ENCODE measurements at places on chromosomes 6 and 20.

DNA sequence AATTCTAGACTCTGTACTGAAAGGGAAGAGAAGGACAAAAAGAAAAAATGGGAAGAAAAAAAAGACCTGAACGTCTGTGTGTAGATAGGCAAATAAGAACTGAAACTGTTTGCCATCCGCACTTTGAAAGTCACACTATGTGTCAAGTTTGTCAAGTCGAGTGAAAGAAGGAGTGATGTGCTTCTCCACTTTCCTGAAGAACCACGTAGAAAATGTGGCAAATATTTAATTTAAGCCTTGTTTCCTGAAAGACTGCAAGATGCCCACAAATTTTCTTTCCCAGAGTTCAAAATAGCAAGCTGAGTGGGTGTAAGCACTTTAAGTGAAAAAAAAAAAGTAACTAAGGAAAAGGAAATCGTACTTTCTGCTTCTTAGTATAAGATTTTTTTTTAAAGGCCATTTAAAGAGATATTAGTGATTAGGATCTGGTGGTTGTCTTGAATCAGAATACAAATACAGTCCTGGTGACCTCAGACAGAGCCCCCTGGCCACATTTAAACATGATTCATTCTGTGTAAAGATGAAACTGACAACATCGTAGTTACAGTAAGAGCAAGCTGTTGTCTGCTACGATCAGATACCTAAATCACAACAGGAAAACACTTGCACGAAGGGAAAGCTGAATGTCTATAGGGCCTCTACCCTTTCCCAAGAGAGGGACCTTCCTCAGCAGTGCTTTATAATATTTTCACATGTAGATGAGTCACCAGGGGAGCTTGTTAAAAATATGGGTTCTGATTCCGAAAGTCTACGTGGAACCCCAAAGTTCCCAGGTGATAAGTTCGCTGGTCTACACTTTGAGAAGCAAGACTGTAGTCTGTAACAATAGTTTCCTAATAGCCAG is 102.3 kb downstream of the HIVEP2 start:
- DNase-seq: no peak

- no peak for DNase-seq
These were observed 109.0 kb downstream of the RALGAPA2 start for GRCh38 chr20:20603339-20603990.

- no peak for DNase-seq
These were observed 59.3 kb downstream of the EPB41L2 start for GRCh38 chr6:131003488-131004386.

GRCh38 chr20:19976595-19977372 is 40.4 kb upstream of the NAA20 start:
- no peak for DNase-seq

- no peak for DNase-seq
These were observed 72.4 kb upstream of the TBC1D7 start for GRCh38 chr6:13400772-13401171.

DNA sequence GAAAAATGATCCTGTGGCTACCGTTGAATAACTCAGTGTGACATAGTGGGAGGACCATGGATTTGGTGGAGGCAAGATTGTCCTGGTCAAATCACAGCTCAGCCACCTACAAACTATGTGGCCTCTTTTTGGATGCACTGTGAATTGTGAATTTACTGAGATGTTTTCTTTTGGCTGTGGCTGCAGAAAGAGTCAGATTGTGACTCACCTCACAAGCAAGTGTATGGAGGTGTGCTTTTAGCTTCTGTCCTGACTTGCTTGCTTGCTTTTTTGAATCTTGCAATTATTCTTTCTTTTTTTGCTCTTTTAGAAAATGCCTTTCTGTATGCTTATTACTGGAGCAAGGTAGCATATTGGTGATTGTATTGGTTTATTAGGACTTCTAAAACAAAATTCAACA is 122.9 kb upstream of the FOXO3 start:
- no peak for DNase-seq

GRCh38 chr6:150636808-150637207 is 37.1 kb downstream of the PLEKHG1 start:
- DNase-seq: no peak

DNA sequence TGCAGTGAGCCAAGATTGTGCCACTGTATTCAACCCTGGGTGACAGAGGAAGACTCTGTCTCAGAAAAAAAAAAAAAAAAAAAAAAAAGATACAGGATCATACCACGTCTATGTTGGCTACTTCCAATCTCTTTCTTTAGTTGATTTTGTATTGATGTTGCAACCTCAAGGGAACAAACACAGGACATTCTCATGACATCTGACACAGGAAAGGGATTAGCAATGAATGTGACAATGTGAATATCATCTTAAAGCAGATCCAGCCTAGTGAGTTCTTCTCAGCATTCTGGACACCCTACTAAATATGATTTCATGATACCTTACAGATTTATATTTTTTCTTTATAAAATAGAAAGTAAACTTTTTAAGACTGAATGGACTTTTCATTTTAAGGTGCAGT is 580.3 kb downstream of the PRKN start:
- no peak for DNase-seq

DNA sequence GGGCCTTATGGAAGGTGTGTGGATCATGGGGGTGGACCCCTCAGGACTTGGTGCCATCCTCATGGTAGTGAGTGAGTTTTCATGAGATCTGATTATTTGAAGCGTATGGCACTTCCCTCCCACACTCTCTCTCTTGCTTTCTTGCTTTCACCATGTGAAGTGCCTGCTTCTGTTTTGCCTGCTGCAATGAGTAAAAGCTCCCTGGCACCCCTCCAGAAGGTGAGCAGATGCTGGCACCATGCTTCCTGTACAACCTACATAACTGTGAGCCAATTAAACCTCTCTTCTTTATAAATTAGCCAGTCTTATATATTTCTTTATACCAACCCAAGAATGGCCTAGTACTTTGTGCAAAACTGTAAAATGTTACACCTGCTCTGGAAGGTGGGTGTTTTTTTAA is 396.8 kb upstream of the HS3ST5 start:
- no peak for DNase-seq

- no peak for DNase-seq
These were observed 7.3 kb downstream of the COL10A1 start for GRCh38 chr6:116118608-116119007.

DNA sequence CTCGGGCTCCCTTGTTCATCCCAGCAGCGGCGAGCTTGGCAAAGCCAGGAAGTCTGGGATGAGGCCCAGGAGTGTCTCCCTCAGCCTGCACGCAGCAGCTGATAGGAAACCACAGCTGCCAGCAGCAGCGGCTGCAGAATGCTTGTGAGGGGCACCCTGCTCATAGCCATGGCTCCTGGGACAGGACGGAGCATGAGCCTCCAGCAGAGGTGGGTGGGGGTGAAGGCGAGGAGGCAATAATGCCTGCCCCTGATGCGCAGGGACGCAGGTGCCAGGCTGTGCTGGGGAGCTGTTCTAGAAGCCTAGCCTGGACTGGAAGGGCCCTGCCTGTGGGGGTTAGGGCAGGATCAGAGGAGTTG is 157.9 kb downstream of the CD83 start:
- DNase-seq: no peak

DNA sequence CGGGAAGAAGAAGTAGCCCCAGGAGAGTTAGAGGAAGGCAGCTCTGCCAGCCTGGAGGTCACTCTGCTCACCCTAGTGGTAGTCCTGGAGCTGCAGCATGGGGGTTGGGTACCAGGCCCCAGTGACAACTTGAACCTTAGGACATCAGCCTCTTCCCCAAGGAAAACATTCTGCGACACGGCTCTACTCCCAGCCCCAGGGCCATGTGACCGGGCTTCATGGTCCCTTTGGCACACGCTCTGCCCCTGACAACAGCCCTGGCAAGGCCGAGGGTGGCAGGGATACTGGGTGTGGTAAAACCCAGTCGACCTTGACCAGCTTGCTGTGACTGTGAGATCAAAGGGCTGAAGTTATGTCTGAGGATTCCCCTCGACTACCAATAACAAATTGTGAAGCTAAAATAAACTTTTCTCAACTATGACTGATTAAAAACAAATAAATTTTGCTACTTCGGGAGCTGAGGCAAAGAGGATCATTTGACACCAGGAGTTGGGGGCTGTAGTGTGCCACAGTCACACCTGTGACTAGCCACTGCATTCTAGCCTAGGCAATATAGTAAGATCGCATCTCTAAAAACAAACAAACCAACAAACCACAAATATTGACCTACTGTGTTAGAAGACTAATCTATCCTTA is 24.4 kb upstream of the ARID1B start:
- DNase-seq: no peak

GRCh38 chr6:122405417-122405816 is 6.0 kb downstream of the HSF2 start:
- no peak for DNase-seq

DNA sequence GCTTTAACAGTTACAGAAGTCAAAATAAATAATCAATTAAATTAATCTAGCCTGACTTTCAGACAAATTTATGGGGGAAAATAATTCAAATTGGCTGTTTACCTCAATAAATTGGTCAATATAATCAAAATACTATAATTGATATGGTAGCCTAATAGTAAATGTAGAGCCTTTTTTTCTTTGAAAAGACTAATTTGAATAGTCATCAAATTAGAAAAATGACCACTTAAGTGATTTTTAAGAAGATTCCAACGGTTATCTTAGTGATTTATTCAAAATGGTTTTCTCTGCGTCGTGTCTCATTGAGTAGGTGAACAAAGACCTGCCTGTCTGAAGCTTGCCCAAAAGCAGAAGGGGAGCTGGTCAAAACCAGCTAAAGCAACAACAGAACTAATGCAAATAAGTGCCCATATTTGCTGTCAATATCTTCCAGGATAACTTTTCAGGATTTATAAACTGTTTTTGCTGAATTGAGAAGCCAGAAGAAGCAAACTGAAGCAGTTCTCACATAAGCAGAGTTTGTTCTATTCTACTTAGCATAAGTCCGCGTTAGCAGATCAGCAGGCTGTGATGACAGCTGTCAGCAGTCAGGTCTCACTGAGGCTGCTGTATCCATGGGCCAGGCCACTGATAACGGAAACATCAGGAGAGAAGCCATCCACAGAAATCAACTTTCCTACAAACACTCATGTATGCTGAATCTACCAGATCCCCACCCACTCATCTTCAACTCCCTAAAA is 7.0 kb downstream of the RCAN2 start:
- DNase-seq: no peak

GRCh38 chr6:167013067-167013466 is 13.9 kb downstream of the CEP43 start:
- no peak for DNase-seq

DNA sequence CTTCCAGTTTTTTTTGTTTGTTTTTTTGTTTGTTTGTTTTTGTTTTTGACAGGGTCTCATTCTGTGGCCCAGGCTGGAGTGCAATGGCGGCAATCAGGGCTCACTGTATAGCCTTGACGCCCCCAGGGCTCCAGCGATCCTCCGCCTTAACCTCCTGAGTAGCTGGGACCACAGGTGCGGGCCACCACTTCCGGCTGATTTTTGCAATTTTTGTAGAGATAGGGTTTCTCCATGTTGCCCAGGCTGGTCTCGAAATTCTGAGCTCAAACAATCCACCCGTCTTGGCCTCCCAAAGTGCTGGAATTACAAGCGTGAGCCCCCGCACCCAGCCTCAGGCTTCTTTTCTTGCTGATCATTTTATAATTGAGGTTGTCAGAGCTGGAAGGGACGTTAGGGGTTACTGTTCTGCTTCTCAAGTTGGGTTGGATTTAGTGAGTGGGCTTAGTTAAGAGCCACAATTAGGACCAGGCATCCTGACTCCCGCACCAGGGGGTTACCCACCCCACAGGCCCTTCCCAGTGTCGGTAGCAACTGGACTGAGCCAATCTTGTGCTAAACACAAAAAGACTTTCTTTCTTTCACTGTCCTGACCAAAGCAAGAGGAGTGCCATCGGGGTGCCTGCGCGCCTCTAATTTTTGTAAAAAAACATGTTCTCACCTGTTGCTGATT is 13.1 kb upstream of the ZSCAN9 start:
- DNase-seq: no peak

- no peak for DNase-seq
These were observed 98.2 kb upstream of the DTNBP1 start for GRCh38 chr6:15761045-15761502.

GRCh38 chr6:160999516-160999915 is 7.9 kb downstream of the MAP3K4 start:
- DNase-seq: no peak

- no peak for DNase-seq
These were observed 231.4 kb downstream of the FOXC1 start for GRCh38 chr6:1841136-1841535.

GRCh38 chr20:38167851-38168760 is 3.0 kb upstream of the TGM2 start:
- DNase-seq: no peak

- DNase-seq: no peak
These were observed 19.5 kb downstream of the CHD6 start for GRCh38 chr20:41598719-41599118.

- DNase-seq: no peak
These were observed 104.3 kb downstream of the IMPG1 start for GRCh38 chr6:75968143-75968542.

GRCh38 chr6:37435816-37436215 is 2.8 kb downstream of the CMTR1 start:
- no peak for DNase-seq

DNA sequence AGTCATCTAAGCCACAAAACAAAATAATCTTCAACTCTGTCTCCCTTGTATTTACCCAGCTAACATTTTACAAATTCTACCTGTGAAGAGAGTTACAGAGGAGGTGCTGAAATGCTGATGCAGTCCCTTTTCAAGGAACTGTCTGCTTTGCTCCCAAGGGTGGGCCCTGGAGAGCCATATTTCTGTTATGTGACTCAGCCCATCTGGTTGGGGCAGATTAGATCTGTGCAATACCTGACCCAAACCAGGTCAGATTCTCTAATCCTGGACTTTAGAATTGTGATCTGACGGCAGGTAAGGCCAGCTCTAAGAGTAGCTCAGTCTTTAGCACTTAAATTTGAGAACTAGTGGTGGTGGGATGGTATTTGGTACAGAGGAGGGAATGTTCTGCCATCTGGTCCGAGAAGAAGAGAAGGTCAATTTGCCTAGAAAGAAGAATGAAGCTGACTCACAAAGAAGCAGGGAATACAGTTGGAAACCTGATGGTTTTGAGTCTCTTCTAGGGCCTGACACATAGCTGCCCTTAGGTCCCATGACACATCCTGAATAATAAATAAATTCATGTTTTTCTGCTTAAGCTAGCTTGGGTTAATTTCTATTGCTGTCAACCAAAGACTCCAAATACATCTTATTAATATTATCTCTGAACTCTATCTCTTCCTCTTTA is 8.1 kb downstream of the ZNF311 start:
- no peak for DNase-seq

GRCh38 chr20:24535941-24536730 is 66.7 kb downstream of the SYNDIG1 start:
- DNase-seq: no peak

GRCh38 chr6:158839796-158840195 is 20.6 kb upstream of the EZR start:
- DNase-seq: no peak

Data from stimulated activated CD4-positive, alpha-beta T cell treated with anti-CD3 and anti-CD28 coated beads, Interleukin-2, amount 100 ng/mL, for 48 hours (primary cell).